Fibroblast of the aortic adventitia (primary cell): ENCODE measurements at places on chromosomes 16 and 17. TPM values are rescaled to one million over a fixed set of nuclear protein-coding genes. Genes with fewer than 3 reads are reported as not detected.

Gene KRT14
- 0.82 and 1.3 TPM in 2 replicates for total RNA-seq

Gene SDR42E2
- total RNA-seq = not detected in 2 replicates

Gene CCL4
- not detected in 2 replicates for total RNA-seq

Gene ZG16B
- total RNA-seq = 0.27 and 1.4 TPM in 2 replicates

Gene PRR11
- 2.8 and 64.7 TPM in 2 replicates for total RNA-seq

Gene PLA2G15
- 21.7 and 21.8 TPM in 2 replicates for total RNA-seq

Gene LGALS9B
- not detected in 2 replicates for total RNA-seq

Gene CA4
- not detected in 2 replicates for total RNA-seq

Gene NPIPB5
- 73.0 and 127 TPM in 2 replicates for total RNA-seq

Gene EME2
- 8.4 and 13.5 TPM in 2 replicates for total RNA-seq

Gene CNTNAP4
- total RNA-seq = 0.49 and 2.4 TPM in 2 replicates

Gene ABCC12
- not detected in 2 replicates for total RNA-seq

Gene GLTPD2
- not detected in 2 replicates for total RNA-seq

Gene ZPBP2
- total RNA-seq = not detected in 2 replicates

Gene AFMID
- 41.0 and 45.1 TPM in 2 replicates for total RNA-seq

Gene SCGB1C2
- not detected in 2 replicates for total RNA-seq

Gene FOXO3B
- 3.4 and 5.4 TPM in 2 replicates for total RNA-seq

Gene QPRT
- 7.4 and 86.1 TPM in 2 replicates for total RNA-seq

Gene CSH1
- not detected in 2 replicates for total RNA-seq

Gene RHBDL1
- total RNA-seq = 1.6 and 3.2 TPM in 2 replicates

Gene CEP295NL
- 1.5 and 3.3 TPM in 2 replicates for total RNA-seq

Gene PYY
- not detected in 2 replicates for total RNA-seq

Gene MAPT
- total RNA-seq = 0.54 and 1.9 TPM in 2 replicates

Gene DNAI2
- not detected in 2 replicates for total RNA-seq

Gene ABCA8
- total RNA-seq = 93.5 and 231 TPM in 2 replicates

Gene PAQR4
- 0.16 and 13.8 TPM in 2 replicates for total RNA-seq

Gene KIF2B
- total RNA-seq = not detected in 2 replicates

Gene KRTAP4-4
- not detected in 2 replicates for total RNA-seq

Gene MYCBPAP
- total RNA-seq = 0.99 and 1.7 TPM in 2 replicates

Gene ZNF652
- total RNA-seq = 25.6 and 27.7 TPM in 2 replicates

Gene ABCC6
- 0.41 and 0.63 TPM in 2 replicates for total RNA-seq

Gene CFAP97D1
- total RNA-seq = not detected in 2 replicates

Gene RNF157
- 0.08 and 0.18 TPM in 2 replicates for total RNA-seq

Gene SEPTIN12
- not detected in 2 replicates for total RNA-seq

Gene SLC47A2
- 0.33 TPM in 1 of 2 replicates, not detected in the other for total RNA-seq

Gene KRTAP4-1
- not detected in 2 replicates for total RNA-seq
